ENCODE measurements at places on chromosomes 11 and 22. TPM values are rescaled to one million over a fixed set of nuclear protein-coding genes. Genes with fewer than 3 reads are reported as not detected.
A peak's percentile ranks its signal among the peaks of the same experiment; 100 is the strongest.

Gene CD3E
- total RNA-seq = not detected

Gene WBP2NL
- not detected for total RNA-seq

Gene SPON1
- 13.7 TPM for total RNA-seq

Gene MMP8
- total RNA-seq = not detected

- H3K36me3 ChIP-seq = peaks cover 5% of the 10 kb centered on the region
- H3K4me1 ChIP-seq = no peaks in the 10 kb centered on the region
- no peaks in the 10 kb centered on the region for H3K27me3 ChIP-seq
- no peak overlapping the region for H3K4me3 ChIP-seq
Measured at GRCh38 chr11:767238-767637, 10.0 kb downstream of the GATD1 start.

- H3K27me3 ChIP-seq = no peaks in the 10 kb centered on the region
- H3K4me1 ChIP-seq = peaks cover 4% of the 10 kb centered on the region
- no peak overlapping the region for H3K27ac ChIP-seq
- H3K4me3 ChIP-seq = no peak overlapping the region
- no peak for DNase-seq
Measured at GRCh38 chr11:80929031-80929805, 1488.4 kb upstream of the TENM4 start.

DNA sequence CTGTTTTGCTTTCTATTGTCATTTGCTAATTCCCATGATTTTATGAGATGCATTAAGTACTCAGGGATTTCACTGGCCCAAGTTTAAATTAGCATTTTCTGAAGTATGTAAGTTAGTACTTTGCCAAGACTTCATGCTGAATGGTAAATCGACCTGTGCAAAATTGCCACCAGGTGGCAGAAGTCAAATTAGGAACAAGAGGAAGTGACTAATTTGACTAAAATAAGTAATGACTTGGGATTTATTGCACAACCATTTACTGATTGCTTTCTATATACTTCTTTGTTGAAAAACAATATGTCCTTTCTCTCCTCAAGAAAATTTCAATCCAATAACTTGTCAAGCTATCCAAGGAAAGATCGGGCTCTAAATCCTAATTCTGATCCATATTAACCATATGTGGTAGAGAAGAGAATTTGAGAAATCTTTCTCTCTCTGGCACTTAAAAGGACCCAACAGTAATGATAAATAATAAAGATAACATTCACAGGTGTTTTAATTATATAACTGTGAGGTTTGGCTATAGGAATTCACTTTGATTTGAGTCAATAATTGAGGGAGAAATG, 253.7 kb upstream of the CHORDC1 start:
- no peak overlapping the region for H3K4me3 ChIP-seq
- H3K36me3 ChIP-seq = no peaks in the 10 kb centered on the region
- H3K4me1 ChIP-seq = no peaks in the 10 kb centered on the region
- no peaks in the 10 kb centered on the region for H3K27me3 ChIP-seq
- no peak overlapping the region for H3K27ac ChIP-seq
- DNase-seq = no peak

- no peak overlapping the region for H3K27ac ChIP-seq
- DNase-seq = no peak
- peaks cover 3% of the 10 kb centered on the region for H3K36me3 ChIP-seq
- no peak overlapping the region for H3K4me3 ChIP-seq
Measured at GRCh38 chr11:102305352-102306047, 11.8 kb upstream of the BIRC3 start.

DNA sequence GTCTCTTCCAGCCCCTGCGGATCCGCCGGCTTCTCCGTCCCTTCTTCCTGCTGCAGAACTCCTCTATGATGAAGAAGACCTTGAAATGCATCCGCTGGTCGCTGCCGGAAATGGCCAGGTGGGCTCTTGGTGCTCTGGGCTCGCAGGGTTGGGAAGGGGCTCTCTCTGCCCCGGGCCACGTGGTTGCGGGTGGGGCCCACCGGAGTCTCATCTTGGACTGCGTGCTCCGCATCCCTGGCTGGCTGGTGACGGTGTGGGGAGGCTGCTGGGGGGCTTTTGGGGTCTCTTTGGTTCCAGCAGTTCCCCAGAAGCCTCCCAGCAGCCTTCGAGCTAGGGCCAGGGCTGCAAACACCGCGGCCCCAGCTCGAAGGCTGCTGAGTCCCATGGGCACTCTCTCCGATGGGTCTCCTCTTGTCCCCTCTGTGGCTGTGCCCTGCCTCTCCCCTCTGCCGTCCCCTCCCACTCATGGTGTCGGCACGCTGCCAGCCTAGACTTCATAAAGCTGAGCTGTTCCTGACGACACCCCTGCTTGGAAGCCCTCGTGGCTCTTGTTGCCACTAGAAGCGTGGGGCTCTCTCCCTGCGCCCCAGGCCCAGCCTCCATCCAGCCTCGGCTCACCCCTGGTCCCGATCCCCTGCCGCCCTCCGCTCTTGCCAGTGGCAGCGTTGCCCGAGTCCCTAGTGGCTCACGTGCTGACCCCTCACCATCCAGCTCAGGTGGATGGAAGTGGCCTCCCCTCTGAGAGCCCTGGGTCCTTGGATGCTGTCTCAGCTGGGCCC, 14.3 kb downstream of the TPCN2 start:
- no peaks in the 10 kb centered on the region for H3K4me1 ChIP-seq
- DNase-seq = no peak
- no peaks in the 10 kb centered on the region for H3K36me3 ChIP-seq
- H3K27ac ChIP-seq = no peak overlapping the region
- no peaks in the 10 kb centered on the region for H3K27me3 ChIP-seq
- no peak overlapping the region for H3K4me3 ChIP-seq

DNA sequence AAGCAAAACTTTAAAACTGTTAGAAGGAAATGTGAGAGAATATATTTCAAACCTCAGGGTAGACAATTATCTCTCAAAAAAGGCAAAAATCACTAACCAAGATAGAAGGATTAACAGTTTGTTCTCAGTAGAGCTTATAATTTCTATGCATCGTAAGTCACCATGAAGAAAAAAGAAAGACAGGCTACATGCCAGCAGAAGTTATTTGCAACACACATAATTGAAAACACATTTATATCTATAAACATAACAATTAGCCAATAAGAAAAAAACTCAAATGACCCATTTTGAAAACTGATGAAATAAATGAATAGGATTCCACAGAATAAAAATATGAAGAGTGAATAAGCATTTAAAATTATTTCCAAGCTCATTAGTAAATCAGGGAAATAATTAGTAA, 24.4 kb upstream of the SNX19 start:
- no peaks in the 10 kb centered on the region for H3K36me3 ChIP-seq
- peaks cover 6% of the 10 kb centered on the region for H3K27me3 ChIP-seq
- H3K4me3 ChIP-seq = no peak overlapping the region
- no peak for DNase-seq

- no peaks in the 10 kb centered on the region for H3K36me3 ChIP-seq
- no peak overlapping the region for H3K27ac ChIP-seq
- peaks cover 22% of the 10 kb centered on the region for H3K4me1 ChIP-seq
- no peak overlapping the region for H3K4me3 ChIP-seq
- H3K27me3 ChIP-seq = peaks cover 45% of the 10 kb centered on the region
Measured at GRCh38 chr11:128471138-128471661, 116.2 kb downstream of the ETS1 start.

GRCh38 chr22:29167032-29167911, 38.4 kb upstream of the EMID1 start:
- H3K4me3 ChIP-seq = no peak overlapping the region
- no peak for DNase-seq
- no peaks in the 10 kb centered on the region for H3K4me1 ChIP-seq
- peaks cover 18% of the 10 kb centered on the region for H3K27me3 ChIP-seq
- no peak overlapping the region for H3K27ac ChIP-seq

DNA sequence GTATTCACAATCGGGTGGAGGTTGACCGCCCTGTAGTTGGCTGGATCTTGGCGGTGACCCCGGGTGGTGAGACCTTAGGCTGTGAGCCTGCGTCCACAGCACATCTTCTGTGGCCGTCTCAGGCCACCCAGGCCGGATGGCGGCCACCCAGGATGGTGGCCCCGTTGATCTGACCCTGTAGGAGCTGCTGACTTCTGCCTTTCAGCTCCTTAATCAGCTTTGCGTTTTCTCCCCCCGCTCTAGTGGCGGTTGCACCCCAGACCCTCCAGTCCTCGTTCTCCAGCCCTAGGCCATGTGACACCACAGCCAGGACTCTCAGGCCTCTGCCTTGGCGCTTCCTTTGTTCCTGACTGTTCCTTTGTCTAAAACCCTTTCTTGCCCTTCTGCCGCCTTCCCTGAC, 244.0 kb downstream of the TBC1D22A start:
- H3K36me3 ChIP-seq = no peaks in the 10 kb centered on the region
- H3K4me3 ChIP-seq = no peak overlapping the region
- no peak overlapping the region for H3K27ac ChIP-seq
- no peak for DNase-seq
- H3K4me1 ChIP-seq = peaks cover 2% of the 10 kb centered on the region

DNA sequence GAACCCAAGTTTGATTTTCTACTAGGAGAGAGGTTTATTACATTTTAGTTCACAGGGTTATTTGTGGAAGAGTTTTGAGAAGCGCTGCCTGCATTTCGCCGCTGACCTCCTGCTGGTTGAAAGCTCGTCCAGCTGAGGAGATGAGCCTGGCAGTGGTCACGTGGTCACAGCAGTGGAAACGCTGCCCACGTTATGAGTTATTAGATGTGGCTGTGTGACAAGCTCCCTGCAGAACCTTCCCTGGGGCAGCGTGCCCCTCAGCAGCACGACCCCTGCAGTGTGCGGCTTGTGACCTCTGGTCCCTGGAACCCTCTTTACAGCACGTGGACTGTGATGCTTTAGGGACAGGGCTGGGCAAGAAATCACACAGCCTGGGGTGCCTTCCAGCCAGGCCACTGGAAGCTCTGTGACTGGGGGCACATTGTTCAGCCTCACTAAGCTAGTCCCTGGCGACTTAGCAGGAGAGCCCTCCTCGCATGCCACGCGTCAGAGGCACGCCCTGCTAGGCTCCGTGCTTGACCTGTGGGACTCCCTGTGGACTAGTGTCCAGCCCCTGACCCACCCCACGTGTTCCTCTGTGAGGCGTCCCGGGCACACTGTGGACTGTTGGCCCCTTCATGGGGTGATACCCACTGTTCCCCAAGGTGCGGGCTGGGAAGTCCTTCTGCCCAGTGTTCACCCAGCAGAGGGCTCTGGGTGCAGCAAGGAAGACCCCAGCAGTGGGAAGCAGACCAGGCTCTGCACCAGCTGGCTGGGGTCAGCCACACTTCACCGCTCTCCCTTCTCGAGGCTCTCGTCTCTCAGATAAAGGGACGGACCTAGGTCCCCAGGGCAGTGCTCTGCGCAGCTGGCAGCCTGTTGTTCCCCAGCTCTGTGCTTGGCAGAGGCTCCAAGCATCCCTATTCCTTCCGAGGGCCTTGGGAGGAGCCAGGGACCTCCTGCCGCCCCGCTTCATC, 349.5 kb downstream of the TBC1D22A start:
- DNase-seq = no peak
- peaks cover 14% of the 10 kb centered on the region for H3K4me1 ChIP-seq
- H3K27me3 ChIP-seq = no peaks in the 10 kb centered on the region
- H3K27ac ChIP-seq = peak overlapping the region; percentile 11
- H3K36me3 ChIP-seq = peaks cover 9% of the 10 kb centered on the region
- no peak overlapping the region for H3K4me3 ChIP-seq

- peak overlapping the region; percentile 91 for H3K27ac ChIP-seq
- DNase-seq = no peak
- peaks cover 31% of the 10 kb centered on the region for H3K27me3 ChIP-seq
- H3K4me1 ChIP-seq = peaks cover 12% of the 10 kb centered on the region
- no peaks in the 10 kb centered on the region for H3K36me3 ChIP-seq
Measured at GRCh38 chr11:69700278-69701140, 3.3 kb downstream of the FGF19 start.

All from progenitor cell of endocrine pancreas (in vitro differentiated cells).